Activated CD4-positive, alpha-beta memory T cell treated with anti-CD3 and anti-CD28 coated beads, Interleukin-2, amount 10 ng/mL, durations not matched to agents 7 days and 5 days (primary cell): ENCODE measurements at places on chromosomes 16 and 17. TPM values are rescaled to one million over a fixed set of nuclear protein-coding genes. Genes with fewer than 3 reads are reported as not detected.
A peak's percentile ranks its signal among the peaks of the same experiment; 100 is the strongest.

DNA sequence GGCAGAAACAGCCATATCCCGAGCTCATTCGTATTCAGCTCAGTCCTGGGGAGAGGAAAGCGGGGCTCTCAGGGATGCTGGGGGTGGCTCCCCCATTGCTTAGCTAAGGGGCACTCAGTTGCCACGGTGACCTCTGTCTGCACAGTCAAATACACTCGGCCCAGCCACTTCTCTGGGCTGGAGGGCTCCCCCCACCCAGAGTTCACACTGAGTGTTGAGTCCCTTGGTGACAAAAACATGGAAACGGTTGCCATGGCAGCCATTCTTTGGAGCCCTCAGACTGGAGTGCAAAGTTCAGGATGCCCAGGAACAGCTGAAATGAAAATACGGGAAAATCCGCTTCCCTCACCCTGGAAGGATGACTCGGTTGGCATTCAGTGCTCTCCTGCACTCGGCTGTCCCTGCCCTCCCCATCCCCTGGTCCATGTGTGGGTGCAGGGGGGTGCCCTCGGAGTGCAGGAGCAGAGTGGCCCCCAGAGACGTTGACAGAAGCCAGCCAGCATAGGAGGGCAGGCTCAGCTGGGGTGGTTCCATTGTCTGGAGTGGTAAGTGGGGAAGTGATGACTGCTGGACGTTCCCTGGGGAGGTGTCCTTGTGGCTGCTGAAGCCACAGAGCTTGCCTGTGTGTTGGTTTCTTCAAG is 216.5 kb downstream of the NTN1 start:
- DNase-seq = no peak

- DNase-seq = no peak
Observed at GRCh38 chr17:2323629-2324314, 12.5 kb downstream of the TSR1 start.

DNA sequence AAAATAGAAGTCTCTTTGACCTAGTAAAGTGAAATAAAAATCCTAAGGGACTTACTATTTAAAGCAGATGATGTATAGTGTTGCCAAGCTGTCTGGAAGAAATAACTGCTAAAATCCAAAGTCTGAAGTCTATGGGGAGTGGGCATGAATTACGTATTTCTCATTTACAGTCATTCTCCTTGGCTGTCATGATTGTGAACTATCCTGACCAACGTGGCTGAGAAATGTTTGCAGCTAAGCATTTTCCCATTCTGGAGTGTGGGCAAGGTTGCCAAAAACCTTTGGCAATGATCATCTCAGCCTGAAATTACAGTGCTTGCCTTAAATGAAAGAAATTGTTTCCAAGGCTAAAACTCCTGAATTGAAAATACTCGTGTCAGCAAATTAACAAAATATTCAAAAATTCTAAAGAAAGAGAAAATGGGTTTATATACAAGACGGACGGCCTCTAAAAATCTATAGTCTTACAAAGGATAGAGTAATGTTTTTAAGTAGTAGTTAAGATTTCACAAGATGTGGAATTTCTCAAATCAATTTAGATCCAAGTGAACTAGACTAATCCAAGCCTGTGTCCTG is 77.0 kb downstream of the CACNG1 start:
- DNase-seq = no peak

DNA sequence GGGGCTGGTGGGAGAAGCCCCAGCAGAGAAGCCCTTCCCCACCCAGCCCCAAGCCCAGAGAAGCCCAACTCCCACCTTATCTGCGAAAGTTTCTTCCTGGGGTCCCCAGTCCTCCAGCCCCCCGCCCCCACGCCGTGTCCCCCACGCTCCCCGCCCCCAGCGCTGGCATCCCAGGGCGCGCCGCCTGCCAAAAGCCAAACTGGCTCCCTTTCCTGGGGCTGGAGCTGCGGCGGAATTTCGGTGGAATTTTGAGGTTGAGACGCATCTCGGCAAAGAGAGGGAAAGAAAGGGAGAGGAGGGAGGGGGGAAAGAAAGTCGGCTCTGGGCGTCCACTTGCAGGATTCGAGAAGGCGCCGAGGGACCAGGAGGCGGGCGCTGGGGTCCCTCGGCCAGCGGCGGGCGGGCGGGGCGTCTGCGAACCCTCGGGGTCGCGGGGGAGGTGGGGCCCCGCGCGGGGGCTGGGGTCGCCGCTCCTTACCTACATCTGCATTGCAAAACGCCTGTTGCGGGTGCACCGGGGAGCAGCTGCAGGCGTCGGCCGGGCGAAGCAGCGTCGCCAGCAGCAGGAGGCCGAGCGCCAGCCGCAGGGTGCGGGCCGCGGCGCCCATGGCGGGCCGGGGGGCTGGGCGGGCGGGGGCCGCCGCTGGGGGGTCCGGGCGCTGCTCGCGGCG is 571 bp downstream of the TIMP2 start:
- DNase-seq = no peak

GRCh38 chr16:46688101-46688653 is 801 bp downstream of the VPS35 start:
- DNase-seq = no peak

DNA sequence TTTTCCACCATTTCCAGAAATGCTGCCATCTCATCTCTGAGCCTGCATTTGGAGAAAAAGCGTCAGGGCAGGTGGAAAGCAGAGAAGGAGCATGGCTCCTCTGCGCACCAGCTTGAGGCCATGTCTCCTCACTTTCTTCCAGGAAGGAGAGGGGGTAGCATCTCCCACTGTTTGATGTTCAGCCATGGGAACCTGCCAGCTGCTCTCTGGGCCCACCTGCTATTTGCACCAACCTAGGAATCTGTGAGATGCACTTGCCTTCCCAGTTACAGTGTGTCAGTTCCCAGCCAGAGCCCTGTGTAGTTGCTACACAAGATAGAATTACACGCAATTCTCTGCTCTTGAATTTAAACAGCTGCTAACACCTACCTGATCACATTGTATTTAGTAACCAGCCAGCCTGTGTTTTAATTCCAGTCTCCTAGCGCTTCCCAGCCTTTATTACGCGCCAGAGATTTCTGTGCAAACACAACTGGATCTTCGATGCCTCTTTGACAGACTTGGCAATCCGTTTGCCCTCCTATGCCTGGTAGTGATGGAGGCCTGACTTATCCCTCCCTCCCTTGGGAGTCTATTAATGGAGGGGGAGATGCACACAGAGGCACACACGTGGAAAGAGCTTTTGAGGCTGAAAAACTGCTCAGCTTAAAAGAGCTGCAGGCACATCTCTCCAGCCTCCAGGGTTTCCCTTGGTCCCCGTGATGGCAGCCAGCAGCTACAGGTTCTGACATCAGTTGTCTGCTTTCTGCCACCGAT is 98.1 kb upstream of the SEC14L1 start:
- DNase-seq = no peak

- DNase-seq = peak; percentile 85
Observed at GRCh38 chr17:81553018-81553615, 964 bp upstream of the FAAP100 start.

DNA sequence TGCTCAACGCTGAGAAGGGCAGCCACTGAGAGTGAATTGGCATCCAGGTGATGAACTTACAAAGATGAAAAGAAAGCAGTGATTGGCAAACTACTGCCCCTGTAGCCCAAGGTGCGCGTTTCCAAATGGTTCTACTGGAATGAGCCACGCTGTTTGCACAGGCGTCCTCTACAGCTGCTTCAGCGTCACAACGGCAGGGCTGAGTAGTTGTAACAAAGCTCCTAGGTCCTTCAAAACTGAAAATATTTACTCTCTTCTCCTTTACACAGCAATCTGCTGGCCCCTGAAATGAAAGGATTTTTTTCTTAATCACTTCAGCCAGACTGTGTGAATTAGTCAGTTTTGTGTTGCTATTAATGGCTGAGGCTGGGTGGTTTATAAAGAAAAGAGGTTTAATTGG is 107.2 kb upstream of the FOXF1 start:
- DNase-seq = no peak

GRCh38 chr16:67184453-67184994 is 761 bp upstream of the MATCAP1 start:
- no peak for DNase-seq

- DNase-seq = no peak
Observed at GRCh38 chr17:77096570-77097214, 44.1 kb upstream of the SEC14L1 start.

DNA sequence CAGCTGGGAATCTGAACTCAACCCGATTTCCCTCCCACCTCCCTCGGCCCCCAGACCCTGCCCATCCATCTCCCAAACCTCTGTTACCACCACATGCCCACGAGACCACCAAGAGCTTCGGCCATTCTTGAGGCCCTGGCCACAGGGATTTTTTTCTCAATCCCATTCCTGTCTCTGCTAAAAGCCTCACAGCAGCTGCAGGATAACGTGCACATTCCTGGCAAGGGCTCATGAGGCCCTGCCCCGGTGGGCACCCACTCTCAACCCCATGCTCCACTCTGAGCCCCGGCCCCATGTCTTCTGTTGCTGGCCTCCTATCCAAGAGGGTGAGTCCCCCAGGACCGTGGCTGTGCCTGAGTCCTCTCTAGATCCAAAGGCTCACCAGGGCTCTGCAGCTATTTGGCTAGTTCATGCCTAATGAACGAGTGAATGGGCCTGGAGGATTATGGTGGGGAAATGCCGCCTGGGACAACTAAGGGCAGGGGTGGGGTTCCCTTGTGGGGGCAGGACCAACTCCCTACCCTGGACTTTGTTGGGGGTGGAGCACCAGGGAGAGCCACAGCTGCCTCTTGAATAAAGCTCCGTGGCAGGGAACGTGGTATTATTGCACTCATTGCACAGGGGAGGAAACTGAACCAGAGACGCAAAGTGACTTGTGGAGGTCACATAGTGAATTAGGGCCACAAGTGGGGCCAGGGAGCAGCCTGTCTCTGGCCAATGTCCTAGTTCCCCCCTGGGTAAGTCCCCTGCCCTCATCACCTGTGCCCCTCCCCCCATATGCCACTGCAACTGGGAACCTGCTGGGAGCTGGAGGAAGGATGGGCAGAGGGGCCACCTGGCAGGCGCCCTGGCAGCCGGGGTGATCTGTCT is 113.8 kb upstream of the SMURF2 start:
- DNase-seq = no peak

Gene RHBDL1
- total RNA-seq = 1.5 TPM

Gene HIGD1B
- total RNA-seq = not detected

Gene SAMD14
- 0.68 TPM for total RNA-seq
